NCI-H2081 treated with DMSO at 0.1 percent for 48 hours (cell line): ENCODE measurements at places on chromosomes 12 and 14.

GRCh38 chr12:123363740-123364531, 711 bp downstream of the SBNO1 start:
- no peak for DNase-seq

- no peak for DNase-seq
These were observed 415.1 kb downstream of the TMEM121 start for GRCh38 chr14:105941226-105942166.

DNA sequence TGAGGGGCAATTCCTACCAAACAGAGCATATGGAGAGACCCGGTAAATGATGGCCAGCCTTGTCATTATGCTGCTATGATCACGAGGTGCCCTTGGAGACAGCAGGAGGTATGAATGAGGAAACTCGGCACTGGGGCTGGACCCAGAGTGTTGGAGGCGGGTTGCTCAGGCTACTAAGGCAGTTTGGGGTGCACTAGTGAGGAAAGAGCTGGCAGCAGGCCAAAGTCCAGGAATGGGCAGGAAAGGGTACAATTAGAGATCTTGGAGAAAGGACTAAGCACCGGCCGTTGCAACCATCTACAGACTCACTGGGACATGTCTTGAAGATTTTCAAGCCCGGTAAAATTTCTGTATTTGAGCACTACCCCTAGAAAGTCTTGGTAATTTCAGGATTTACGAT, 54.3 kb downstream of the CD9 start:
- DNase-seq = no peak

DNA sequence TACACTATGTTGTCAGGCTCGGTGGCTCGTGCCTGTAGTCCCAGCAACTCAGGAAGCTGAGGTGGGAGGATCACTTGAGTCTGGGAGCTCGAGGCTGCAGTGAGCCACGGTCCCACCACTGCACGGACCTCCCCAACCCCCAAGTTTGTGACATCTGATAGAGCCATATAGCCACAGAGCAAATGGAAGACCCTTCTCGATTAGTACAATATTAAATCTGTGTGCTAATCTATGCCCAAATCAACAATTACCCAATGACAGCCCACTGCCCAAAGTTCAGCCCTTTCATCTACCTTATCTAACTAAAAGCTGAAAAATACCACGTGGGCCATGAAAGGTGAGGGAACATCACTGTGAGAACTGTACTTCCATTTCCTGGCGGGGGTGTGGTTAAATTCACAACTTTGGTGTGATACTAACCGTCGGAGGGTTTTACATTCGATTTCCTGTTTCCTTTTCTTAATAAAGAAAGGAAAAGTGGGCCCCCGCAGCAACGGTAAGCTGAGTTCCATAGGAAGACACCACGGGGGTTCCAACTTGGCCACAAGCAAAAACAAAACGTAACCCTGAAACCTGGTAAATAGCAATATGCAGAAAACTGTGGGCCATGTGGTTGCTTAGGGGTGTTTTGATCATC, 31.2 kb upstream of the FOS start:
- DNase-seq = no peak

DNA sequence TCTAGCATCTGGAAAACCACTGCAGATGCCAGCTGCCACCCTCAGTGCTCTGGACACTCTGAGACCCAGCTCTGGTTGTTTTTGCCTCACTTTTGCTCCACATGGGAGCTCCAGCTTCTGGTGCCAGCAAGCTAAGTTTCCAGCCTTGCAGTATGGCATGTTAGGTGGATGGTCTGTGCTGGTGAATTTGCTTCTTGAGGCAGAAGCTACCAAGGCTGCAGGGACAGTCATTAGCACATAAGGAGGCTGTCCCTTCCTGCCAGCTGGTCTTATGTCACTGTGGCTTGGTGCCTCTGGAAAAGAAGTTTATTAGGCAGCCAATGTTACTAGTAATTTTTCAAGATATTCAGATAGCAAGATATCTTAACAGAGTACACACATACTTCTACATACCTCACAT, 64.2 kb upstream of the CSRP2 start:
- no peak for DNase-seq

DNA sequence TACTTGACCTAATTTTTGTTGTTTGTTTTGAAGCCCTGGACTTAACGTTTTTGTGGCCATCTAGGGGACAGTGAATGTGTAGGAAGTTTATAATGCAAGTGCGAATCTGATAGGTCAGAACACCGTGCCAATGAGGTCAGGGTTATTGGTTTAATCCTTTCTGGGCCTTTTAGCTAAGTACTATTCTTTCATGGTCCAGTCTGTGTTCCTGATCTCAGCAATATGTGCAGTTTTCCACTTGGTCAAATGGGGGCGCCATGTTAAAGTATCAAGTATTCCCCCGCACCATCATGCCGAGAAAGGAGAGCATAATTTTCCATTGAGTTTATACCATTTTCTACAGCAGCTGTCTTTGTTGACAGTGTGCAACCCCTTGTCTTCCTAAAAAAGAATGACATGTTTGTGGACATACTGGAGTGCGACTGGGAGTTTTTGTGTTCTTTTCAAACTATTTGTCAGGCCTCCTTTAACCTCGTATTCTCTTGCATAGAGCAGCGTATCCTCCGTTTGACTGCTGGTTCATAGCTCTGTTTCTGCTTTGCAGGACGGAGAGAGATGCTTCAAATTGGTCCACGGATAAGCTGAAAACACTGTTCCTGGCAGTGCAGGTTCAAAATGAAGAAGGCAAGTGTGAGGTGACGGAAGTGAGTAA, 1.3 kb downstream of the AHSA1 start:
- DNase-seq = peak; percentile 29

DNA sequence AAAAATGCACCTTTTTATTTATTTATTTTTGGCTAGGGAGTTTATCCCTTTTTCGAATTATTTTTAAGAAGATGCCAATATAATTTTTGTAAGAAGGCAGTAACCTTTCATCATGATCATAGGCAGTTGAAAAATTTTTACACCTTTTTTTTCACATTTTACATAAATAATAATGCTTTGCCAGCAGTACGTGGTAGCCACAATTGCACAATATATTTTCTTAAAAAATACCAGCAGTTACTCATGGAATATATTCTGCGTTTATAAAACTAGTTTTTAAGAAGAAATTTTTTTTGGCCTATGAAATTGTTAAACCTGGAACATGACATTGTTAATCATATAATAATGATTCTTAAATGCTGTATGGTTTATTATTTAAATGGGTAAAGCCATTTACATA, 14.9 kb upstream of the SNAPC1 start:
- no peak for DNase-seq

DNA sequence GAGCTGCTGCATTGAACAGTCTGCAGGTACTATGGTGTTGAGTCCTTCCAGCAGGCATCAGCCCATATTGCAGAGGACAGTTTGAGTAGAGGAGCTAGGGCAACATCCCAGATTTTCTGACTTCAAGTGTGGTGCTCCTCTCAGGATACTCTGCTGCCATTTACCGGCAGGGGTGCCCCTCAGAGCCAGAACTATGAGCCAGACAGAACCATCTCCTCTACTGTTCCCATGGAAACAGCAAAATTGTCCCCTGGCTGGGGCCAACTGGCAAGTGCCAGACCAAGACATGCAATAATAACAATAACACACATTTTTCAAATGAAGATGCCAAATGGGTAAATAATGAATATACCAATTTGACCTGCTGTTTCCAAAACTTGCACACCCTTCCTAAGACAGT, 102.9 kb downstream of the ADCK1 start:
- no peak for DNase-seq

DNA sequence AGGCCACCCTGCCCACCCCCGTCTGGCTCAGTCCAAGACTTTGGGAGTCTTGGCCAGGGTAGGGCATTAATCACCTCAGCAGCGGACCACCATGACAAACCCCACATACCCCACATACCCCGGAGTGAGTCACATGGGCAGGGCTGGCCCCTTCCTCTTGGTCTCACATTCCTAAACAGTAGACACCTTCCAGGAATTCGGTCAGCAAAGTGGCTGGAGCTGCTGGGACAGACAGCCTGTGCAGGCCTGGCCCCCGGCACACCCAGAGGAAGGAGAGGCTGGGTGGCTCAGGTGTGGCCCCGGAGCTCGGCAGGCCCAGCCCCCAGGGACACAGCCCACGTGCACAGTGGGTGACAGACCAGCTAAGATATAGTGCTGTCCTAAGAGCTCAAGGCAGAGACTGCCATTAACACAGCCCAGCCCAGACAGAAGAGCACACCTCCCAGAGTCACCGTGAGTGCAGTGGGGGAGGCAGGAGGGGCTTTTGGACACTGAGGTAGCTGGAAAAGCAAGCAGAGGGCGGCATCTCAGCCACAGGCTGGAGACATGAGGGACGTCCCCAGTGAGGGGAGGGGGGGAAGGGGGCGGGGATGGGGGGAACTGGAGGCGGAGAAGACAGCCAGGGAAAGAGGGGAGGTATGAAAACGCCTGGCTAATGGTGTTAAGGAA, 24.0 kb downstream of the CCDC85C start:
- DNase-seq = no peak

- no peak for DNase-seq
These were observed 1.1 kb downstream of the LRP1 start for GRCh38 chr12:57129321-57129842.

- no peak for DNase-seq
These were observed 786.1 kb upstream of the TMEM132C start for GRCh38 chr12:127480775-127481314.

GRCh38 chr14:100586403-100587085, 673 bp downstream of the BEGAIN start:
- DNase-seq = no peak

- no peak for DNase-seq
These were observed 5.5 kb downstream of the PABPN1 start for GRCh38 chr14:23326491-23327332.

- DNase-seq = no peak
These were observed 248.4 kb upstream of the RTL1 start for GRCh38 chr14:101151927-101152305.

- DNase-seq = no peak
These were observed 1.1 kb downstream of the PHLDA1 start for GRCh38 chr12:76030341-76031080.

GRCh38 chr12:10027311-10027710, 3.2 kb upstream of the CLEC9A start:
- DNase-seq = no peak

DNA sequence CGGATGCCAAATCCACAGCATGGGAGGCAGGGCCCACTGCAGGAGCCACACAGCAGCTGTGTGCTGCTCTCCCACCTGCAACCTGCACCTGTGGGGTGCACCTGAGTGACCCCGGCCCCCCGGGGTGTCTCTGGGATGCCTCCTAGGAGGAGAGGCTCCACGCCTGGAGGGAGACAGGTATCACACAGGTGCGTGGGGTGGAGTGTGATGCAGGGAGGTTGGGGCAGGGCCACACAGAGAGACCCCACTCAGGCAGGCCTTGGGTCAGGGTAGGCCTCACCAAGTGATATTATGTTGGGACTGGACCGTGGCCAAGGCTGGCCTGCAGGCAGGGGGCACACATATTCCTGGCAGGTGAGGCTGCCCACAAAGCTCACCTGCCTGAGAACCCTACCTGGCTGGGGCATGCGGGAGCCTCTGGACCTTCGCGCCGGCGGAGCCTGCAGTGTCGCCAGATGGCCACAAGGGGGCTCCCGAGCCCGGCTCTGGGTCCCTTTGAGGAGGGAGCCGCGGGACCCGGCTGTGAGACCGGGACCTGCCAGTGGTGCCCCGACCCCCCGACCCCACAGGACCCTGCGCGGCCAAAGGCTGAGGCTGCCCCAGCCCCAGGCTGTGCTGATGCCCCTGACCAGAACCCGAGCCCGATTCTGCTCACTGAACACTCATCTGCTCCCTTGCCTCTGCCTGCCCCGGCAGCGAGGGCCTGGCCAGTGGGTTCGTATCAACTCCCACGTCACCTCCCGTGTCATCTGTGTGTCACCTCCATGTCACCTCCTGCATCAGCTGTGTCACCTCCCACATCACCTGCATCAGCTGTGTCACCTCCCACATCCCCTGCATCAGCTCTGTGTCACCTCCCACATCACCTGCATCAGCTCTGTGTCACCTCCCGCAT, 11.4 kb downstream of the TMEM121 start:
- DNase-seq = no peak

DNA sequence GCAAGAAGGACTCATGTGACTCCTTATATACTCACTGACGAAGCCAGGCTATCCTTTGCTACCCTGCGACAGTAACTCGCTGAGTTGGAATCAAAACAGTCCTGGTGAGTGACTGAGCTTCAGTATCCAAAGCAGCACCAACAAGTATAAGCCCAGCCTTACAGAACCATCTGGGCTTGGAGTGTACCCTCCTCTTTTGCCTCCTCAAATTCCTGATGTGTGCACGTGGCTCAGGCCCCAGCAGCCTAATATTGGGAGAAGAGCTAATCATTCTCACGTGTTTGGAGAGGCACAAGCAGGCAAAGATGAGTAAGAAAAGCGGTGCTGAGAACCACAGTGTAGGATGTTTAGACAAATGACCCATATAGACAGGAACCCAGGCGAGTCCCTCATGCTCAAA, 34.4 kb downstream of the PPTC7 start:
- no peak for DNase-seq

DNA sequence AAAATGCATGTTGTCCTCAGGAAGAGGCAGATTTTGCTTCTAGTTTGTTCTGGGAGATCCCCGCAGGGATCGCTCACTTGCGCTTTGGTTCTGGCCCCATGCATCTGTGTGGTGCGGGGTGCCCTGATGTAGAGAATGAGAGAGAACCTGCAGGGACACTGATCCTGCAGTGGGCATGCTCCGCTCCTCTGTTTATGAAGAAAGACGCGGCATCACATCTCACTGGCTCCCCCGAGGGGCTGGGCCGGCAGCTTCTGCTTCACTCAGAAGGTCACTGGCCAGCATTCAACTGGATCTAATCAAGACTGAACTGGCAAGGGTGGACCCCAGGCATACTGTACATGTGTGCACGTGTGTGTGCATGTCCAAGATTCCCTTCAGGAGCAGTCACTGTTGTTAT, 164.2 kb downstream of the CALM1 start:
- DNase-seq = no peak

DNA sequence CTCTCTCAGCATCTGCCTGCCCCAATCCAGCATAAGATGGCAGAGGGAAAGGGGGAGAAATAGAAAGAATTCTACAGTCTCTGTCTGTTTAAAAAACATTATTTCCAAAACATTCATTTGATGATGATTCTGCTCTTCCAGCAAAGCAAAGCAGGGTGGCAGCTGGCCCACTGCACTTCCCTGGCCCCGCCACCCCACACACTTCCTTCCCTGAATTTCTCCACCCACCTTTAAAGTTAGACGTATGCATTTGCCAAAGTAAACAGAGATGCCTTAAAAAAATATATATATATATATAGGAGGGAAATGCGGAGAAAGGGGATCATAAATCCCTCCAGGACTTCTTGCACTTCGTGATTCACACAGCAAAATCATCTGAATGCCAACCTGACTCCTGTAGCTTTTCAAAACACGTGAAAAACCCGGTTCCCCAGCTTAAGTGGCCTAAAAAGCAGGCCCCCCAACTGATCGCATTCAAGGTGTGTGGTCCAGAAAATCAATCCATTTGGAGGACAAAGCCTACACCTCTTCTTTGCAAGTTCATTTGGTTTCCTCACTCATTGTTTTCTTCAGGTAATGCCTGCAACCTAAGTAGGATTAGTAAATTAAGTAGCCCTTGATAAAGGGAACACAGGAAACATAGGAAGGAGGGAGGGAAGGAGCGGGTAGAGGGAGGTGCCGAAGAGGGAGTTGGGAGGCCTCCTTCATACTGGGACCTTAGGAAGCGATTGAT, 68.8 kb downstream of the LLPH start:
- no peak for DNase-seq

GRCh38 chr12:116476227-116476822, 82.9 kb upstream of the MAP1LC3B2 start:
- no peak for DNase-seq

GRCh38 chr12:116529048-116529447, 30.1 kb upstream of the MAP1LC3B2 start:
- no peak for DNase-seq

GRCh38 chr14:71328183-71328582, 420.9 kb downstream of the PCNX1 start:
- DNase-seq = no peak
